ENCODE measurements at places on chromosomes 3 and 15. TPM values are rescaled to one million over a fixed set of nuclear protein-coding genes. Genes with fewer than 3 reads are reported as not detected.

Gene SGO1
- 2.0 TPM for total RNA-seq

Gene KLHL6
- not detected for total RNA-seq

Gene FANCD2OS
- total RNA-seq: not detected

Gene ZIC1
- not detected for total RNA-seq

Gene BCHE
- 9.4 TPM for total RNA-seq

Gene PLCB2
- total RNA-seq: 1.2 TPM

Gene CSK
- total RNA-seq: 20.3 TPM

Gene C3orf38
- total RNA-seq: 27.5 TPM

Gene SLC15A2
- 9.4 TPM for total RNA-seq

Data from placental epithelial cell (primary cell).